Ovary (tissue), 10 donors: ENCODE measurements at places on chromosomes 3 and 15. TPM values are rescaled to one million over a fixed set of nuclear protein-coding genes. Genes with fewer than 3 reads are reported as not detected.

DNA sequence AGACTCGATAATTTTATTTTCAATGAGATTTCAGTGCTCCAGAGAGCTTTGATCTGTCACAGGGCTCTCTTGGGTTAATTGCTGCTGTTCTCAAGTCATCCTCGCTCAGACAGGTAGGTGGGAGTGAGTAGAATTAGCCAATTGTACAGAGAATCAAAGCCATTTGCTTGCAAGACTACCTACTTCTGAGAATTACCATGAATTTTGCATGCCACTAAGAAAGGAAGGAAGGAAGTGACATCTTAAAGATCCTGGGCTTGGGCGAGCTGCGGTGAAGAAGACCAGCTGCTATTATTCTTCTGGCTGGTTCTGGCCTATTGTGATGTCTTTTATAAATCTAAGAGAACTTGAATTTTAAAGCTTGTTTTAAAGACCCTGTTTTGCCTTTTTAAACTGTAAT, 154.1 kb upstream of the LPP start:
- no peaks in the 10 kb centered on the region for H3K27me3 ChIP-seq
- no peaks in the 10 kb centered on the region for H3K4me1 ChIP-seq
- DNase-seq, result no peak
- H3K27ac ChIP-seq, result no peak overlapping the region

DNA sequence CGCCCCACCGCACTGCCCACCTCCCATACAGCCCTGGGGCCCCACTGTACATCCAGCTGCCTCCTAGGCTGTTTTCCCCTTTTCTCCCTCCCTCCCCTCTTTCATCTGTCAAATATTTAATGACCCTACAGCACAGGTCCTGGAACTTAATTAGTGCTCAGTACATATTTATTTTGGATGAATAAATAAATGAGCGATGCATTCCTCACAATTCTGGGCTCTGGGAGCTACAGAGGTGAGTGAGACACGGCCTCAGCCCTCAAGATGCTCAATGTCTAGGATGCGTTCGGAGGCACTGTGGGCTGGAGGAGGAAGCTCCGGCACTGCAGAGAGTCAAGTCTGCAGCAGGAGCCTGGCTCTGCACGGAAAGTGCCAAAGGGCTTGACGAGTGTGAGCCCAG, 175.0 kb downstream of the FAM43A start:
- H3K27ac ChIP-seq, result no peak overlapping the region
- no peaks in the 10 kb centered on the region for H3K36me3 ChIP-seq
- H3K4me3 ChIP-seq, result no peak overlapping the region

GRCh38 chr15:60110909-60111308, 106.8 kb downstream of the FOXB1 start:
- no peaks in the 10 kb centered on the region for H3K27me3 ChIP-seq
- no peak overlapping the region for H3K27ac ChIP-seq
- no peak overlapping the region for H3K4me3 ChIP-seq
- no peaks in the 10 kb centered on the region for H3K36me3 ChIP-seq
- DNase-seq, result no peak

GRCh38 chr3:64575211-64575844, 112.5 kb downstream of the ADAMTS9 start:
- DNase-seq, result no peak
- H3K27me3 ChIP-seq, result no peaks in the 10 kb centered on the region
- no peak overlapping the region for H3K27ac ChIP-seq
- H3K4me3 ChIP-seq, result no peak overlapping the region

DNA sequence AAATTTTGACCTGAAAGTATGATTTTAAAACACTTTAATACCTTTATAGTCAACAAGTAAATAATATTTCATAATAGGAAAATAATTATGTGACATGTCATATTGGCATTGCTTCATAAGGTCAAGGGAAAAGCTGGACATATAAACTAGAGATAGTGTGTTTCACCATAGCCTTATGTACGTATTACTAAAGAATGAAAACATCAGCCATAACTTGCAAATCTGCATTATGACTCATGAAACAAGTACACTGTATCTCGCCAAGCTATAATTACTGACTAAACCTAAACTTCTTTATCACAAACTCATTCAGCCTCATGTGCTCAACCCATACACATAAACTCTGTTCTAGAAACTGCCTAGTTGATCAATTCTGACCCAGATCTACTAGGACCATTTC, 950.1 kb downstream of the FHIT start:
- no peaks in the 10 kb centered on the region for H3K36me3 ChIP-seq
- no peak overlapping the region for H3K4me3 ChIP-seq
- H3K4me1 ChIP-seq, result peaks cover 1% of the 10 kb centered on the region
- H3K27me3 ChIP-seq, result no peaks in the 10 kb centered on the region
- DNase-seq, result no peak
- no peak overlapping the region for H3K27ac ChIP-seq

The SLC9C1 gene
- 0.30 TPM for total RNA-seq

The NR1I2 gene
- 0.20 TPM for total RNA-seq

The GPR171 gene
- total RNA-seq, result 1.4 TPM

The ECE2 gene
- total RNA-seq, result not detected
